Motor neuron (in vitro differentiated cells): ENCODE measurements at places on chromosomes 3 and 15.

DNA sequence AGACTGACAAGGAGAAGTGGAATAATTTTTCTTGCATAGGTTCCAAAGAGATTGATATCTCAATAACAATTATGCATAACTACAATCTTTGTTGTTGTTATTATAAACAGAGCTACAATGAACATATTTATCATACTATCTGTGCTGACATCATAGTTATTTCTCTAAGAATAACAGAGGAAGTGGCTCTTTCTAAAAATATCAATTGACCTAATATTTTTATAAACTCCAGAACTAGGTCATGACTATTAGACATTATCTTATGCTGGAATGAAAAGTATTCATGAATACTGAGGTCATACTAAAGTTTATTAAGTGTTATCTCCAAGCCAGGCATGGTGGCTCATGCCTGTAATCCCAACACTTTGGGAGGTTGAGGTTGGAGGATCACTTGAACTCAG lies 114.1 kb downstream of the DCLK3 start:
- no peak for ATAC-seq

GRCh38 chr3:105367063-105367405 lies 325 bp downstream of the ALCAM start:
- peak; percentile 12 for ATAC-seq

- ATAC-seq: no peak
These were observed 97.7 kb upstream of the PHLDB2 start for GRCh38 chr3:111761309-111761795.

DNA sequence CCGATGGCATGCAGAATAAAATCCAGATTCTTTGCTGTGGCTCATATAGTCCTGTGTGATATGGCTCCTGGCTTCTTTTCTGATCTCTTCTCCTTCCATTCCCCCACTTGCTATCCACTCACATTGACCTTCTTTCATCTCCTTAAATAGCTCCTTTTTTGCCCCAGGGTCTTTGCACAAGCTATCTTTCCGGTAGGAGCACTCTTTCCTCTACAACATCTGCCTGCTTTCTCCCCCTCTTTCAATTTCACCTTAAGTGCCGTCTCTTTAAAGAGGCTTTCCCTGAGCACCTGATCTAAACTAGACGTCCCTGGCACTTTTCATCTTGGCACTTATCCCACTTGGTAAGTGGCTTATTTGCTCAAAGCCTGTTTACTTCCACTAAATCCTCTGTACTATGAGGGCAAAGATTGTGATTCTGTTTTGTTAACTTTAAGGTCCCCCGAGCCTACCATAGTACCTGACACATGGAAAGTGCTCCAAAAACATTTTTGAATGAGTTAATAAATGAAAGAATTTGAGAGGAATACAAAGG lies 323.3 kb upstream of the TLE3 start:
- no peak for ATAC-seq

GRCh38 chr3:116445990-116446389 lies 703 bp upstream of the LSAMP start:
- ATAC-seq: no peak

GRCh38 chr3:188853856-188854771 lies 317.7 kb upstream of the TPRG1 start:
- no peak for ATAC-seq

GRCh38 chr15:72203507-72203837 lies 5.9 kb upstream of the GRAMD2A start:
- peak; percentile 94 for ATAC-seq

- no peak for ATAC-seq
These were observed 124.3 kb upstream of the EIF1B start for GRCh38 chr3:40185029-40185695.

- no peak for ATAC-seq
These were observed 338.0 kb downstream of the SHQ1 start for GRCh38 chr3:72510247-72510646.

- peak; percentile 62 for ATAC-seq
These were observed 352.0 kb upstream of the ADAMTS9 start for GRCh38 chr3:65039754-65040210.

DNA sequence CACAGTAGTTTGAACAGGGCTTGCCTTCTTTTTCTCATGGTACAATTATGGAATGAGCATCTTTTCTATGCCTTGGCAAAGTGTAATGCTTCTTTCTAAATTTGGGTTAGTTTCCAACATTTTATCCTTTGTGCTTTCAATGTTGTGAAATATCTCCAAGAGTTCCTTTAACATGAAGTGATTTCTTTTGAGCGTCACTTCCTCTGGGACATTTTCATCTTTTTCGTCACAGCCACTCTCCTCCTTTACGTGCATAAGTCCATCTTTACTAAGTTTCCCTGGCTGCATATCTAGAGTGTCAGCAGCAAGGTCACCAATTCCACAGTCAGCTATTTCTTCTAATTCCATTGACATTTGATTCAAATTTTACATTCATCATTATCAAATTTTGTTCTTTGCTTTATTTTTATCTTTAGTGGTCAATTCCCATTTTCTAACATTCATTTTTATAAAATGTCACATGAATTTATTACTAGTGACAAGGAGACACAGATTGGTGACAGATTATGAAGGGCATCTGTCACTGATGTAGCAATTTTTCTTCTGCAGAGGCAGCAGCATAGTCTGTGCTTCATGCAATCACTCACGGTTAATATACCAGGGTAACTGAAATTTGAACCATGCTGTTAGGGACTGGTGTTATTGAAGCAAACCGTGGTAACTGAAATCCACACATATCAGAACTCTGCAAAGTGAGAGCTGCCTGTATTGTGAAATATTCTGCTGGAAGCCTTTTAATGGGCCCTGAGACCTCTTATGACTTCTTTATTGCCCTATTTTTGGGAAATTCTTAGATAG lies 126.5 kb upstream of the THBS1 start:
- no peak for ATAC-seq

DNA sequence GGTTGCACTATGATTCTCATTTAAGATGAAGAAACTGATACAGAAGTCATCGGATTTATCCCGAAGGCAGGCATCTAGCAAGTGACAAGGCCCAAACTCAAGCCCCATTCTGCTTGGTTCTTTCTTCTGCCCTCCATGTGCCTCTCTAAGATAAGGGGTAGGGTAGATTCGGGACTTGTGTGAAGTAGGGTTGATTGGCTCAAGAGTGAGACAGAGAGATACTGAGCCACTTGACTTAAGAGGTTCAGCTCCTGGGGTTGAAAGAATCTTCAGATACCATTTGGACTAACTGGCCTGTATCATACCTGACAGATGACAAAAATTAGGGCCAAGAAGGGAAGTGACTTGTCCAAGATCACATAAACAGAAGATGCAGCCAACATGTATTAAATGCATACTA lies 891 bp downstream of the RFT1 start:
- no peak for ATAC-seq

GRCh38 chr3:123439806-123440580 lies 8.9 kb downstream of the ADCY5 start:
- no peak for ATAC-seq

GRCh38 chr3:129890125-129890524 lies 3.4 kb downstream of the TMCC1 start:
- no peak for ATAC-seq

DNA sequence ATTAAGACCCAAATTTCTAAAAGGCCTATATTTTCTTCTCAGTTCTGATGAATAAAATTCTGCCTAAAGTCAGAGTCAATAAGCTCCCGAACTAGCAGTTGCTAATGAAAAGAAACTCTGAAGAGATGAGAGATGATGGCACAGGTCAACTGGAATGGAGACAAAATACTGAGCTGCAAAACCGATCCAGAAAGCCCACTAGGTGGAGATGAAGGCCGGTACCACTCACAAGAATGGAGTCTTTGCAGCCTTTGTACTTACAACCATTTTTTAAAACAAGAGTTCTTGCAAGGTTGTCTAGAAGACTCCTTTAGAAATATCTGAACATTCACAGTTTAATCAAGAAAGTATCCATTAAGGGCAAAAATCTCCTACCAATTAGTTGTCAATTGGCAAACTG lies 119.9 kb upstream of the TJP1 start:
- no peak for ATAC-seq

- peak; percentile 64 for ATAC-seq
These were observed 23.3 kb upstream of the C15orf39 start for GRCh38 chr15:75178171-75178937.

- peak; percentile 9 for ATAC-seq
These were observed 41.9 kb downstream of the NDUFB4 start for GRCh38 chr3:120637851-120638559.

DNA sequence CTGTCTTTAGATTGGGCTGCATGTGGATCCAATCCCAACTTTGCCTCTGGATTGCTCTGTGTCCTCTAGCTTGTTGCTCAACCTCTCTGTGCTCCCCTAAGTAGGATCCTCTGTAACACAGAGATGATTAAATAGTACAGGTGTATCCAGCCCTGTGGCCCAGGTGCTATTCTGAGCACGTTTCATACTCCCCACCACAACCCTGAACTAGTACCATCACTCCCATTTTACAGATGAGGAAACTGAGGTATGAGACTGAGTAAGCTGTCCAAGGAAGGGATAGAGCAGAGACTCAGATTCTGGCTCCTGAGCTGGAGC lies 7.2 kb downstream of the ISG20 start:
- ATAC-seq: no peak

- ATAC-seq: no peak
These were observed 124.7 kb downstream of the RPL22L1 start for GRCh38 chr3:170745211-170745718.
